ENCODE measurements at places on chromosomes 13 and 19.

DNA sequence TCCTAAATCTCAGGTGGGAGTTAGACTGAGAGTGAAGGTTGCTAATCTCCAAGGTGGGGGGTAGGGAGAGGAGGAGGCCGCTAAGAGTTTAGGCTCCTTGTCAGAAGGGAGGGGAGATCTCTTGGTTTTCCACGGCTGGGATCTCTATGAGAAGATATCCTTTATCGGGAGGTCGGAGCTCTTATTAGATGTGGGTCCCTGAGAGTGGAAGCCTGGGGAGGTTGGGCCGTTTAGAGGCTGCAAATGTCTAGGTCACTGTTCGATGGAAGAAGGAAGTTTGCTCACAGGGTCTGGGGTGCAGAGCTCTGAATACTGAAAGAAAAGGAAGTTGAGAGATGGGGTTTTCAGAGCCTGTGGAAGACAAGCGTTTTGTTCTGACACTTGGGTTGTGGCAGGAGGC, 3.8 kb downstream of the MYADM start:
- DNase-seq = no peak

- DNase-seq = no peak
Measured at GRCh38 chr19:14494910-14495671, 836 bp downstream of the GIPC1 start.

DNA sequence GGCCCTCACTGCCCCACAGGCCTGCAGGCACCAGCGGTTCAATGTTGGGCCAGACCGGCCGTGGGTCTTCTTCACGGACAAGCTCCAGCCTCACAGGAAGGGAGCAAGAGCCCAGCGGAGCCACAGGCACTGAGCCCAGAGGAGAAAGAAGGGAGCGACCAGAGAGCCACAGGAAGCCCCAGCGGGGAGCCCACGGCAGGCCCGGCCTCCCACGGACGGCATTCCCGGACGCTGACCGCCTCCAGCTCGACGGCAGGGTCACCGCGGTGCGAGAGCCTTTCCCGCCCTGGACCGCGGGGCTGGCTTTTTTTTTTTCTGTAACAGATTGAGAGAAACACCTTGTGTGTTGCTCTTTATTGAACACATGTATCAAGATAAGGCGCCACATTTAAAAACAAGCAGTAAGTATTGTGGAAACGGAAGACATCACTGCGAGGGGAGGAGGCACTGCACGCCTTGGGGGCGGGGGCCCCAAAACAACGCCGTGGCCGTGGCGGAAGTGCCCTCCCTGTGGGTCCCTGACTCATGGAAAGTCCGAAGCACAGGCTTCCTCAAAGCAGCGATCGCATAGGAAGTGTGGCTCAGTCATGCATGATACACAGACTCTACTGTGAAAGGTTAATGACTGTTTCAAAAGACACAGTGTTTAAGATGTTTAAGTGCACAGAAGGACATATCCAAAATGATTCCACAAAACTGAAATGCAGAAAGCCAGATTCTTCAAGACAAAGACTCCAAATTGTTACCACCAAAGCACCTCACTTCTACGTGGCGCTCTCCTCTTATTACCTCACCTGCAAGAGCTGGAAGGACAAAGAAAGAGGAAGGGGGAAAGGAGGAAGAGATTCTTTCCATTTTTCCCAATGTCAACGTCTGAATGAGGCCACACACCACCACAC, 3.5 kb downstream of the RASA3 start:
- peak; percentile 87 for DNase-seq

DNA sequence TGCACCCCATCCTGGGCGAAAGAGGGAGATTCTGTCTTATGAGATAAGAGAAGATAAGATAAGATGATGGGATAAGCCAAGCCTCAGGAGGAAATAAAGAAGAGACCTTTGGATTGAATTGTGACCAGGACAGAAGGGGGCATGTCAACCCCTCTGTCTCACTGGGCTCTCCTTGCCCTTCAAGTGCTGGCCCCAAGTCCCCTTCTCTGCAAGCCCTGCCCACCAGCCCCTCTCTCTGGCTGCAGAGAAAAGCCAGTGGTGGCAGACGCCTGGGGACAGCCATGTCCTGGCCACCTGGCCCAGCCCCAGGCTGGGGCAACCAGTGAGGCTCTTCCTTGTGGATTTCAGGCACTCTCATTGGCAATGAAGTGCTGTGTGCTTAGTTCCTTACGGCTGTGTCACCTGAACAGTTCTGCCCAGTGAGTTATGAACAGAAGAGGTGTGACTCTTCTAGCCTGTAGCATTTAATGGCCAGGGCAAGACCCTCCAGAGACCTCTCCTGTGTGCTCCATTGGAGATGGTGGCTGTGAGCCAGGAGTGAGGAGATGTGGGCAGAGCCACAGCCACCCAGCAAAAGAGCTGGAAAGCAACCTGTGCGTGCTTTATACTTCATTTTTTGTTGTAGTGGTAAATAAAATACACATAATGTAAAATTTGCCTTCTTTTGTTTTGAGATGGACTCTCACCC, 6.1 kb upstream of the BTBD2 start:
- DNase-seq = no peak

- peak; percentile 23 for DNase-seq
Measured at GRCh38 chr19:46602392-46603194, 1.5 kb downstream of the CALM3 start.

DNA sequence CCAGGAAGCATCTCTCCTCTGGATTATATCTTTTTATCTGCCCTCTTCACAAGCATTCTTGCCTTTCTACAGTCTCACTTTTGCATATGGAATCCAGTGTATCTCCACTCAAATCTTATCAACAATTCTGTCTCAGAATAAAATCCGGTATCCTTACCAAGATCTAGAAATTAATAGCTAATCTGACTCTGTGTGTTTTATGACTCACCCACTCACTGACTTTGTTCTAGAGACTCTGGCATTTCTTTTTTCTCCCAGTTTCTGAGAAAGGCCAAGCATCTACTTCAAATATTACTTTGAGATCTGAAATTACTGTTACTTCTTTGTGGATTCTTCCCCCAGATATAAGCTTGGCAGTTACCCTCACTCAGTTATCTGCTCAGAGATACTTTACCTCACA, 913.5 kb upstream of the ATXN8OS start:
- DNase-seq = no peak

DNA sequence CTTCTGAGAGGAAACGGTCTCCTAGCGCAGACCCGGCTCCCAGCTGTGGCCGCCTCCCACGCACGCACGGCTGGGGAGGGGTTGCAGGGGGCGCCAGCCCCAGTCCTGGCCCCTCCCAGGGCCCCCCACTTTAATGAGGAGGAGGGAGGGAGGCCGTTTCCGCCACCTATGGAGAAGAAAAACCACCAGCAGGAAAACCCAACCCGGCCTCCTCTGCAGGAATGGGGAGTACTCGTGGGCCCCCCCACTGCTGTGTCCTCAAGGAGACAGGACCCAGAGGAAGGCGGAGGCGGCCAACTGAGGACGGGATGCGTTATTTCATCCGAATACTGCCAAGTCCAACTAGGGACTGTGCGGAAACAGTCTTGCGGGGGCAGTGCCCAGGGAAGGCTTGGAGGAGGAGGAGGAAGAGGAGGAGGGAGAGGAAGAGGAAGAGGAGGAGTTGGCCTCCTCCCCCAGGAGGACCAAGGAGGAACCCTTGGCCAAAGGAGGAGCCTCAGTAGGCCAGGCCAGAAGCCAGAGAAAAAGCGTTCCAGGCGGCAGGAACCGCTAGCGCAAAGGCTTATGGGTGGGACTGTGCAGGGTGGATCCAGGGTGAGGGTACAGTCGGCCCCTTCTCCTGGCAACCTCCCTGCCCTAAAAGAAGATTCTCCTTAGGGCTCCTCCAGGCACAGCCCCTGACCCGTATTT, 3.9 kb upstream of the SSBP4 start:
- DNase-seq = peak; percentile 87

DNA sequence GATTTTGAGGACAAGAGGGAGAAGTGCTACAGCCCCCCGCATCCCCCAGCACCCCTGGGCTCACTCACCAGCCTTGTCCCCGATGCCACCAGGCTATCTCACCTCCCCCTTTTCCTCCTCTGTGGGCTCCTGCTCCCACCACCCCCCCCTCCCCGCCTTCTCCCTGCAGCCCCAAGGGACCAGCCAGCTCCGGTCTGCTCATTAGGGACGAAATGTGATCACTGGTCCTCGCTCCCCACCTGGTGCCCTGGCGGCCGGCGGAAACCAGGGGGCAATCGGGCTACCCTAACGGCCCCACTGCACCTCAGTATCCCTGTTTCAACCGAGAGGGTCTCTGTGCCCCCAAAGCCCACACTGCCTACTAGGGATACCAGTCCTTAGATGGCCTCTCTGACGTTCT, 2.7 kb downstream of the GPR4 start:
- DNase-seq = no peak

- DNase-seq = peak; percentile 57
Measured at GRCh38 chr13:97276862-97277269, 54.7 kb downstream of the MBNL2 start.

Data from fibroblast of the aortic adventitia (primary cell).